ENCODE measurements at places on chromosomes 6 and 20. TPM values are rescaled to one million over a fixed set of nuclear protein-coding genes. Genes with fewer than 3 reads are reported as not detected.
A peak's percentile ranks its signal among the peaks of the same experiment; 100 is the strongest.

MEI4 gene
- not detected for total RNA-seq

PIM1 gene
- total RNA-seq: 361 TPM

PPP1R16B gene
- 128 TPM for total RNA-seq

TFAP2B gene
- total RNA-seq: not detected

SNX3 gene
- total RNA-seq: 68.8 TPM

RSPO4 gene
- total RNA-seq: not detected

RBPJL gene
- total RNA-seq: not detected

- DNase-seq: no peak
- H3K36me3 ChIP-seq: peaks cover 30% of the 10 kb centered on the region
- peaks cover 50% of the 10 kb centered on the region for H3K4me1 ChIP-seq
- no peak overlapping the region for H3K4me3 ChIP-seq
These were observed 19.6 kb downstream of the RRBP1 start for GRCh38 chr20:17662333-17663039.

- DNase-seq: no peak
- H3K4me3 ChIP-seq: no peak overlapping the region
- peaks cover 7% of the 10 kb centered on the region for H3K4me1 ChIP-seq
- H3K36me3 ChIP-seq: no peaks in the 10 kb centered on the region
These were observed 50.2 kb downstream of the TRAM2 start for GRCh38 chr6:52526634-52527033.

DNA sequence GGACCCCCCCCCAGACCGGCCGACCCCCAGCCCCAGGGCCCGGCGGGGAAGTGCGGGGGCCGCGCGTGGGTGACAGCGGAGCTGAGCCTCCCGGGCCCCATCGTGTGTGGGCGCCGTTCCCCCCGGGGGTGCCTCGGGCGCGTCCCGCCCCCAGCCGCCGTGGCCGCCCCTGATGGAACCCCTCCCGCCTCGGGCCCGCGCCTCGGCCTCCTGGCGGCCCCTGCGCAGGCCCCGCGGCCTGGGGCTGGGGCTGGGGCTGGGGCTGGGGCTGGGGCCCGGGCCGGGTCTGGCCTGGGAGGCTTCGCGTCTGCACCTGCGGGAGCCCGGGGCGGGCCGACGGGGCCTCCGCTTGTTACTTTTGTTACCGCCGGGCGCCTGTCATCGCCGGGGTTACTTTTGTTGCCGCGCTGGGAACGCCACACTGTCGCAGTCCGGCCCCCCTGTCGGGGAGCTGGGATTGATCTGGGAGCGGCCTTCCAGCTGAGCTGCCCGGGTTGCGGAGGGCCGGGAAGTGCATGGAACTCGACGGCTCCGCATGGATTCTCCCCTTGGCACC is 598 bp downstream of the OGFR start:
- DNase-seq: no peak
- no peaks in the 10 kb centered on the region for H3K27me3 ChIP-seq
- peak overlapping the region; percentile 65 for H3K27ac ChIP-seq
- peaks cover 28% of the 10 kb centered on the region for H3K4me1 ChIP-seq
- peak overlapping the region; percentile 82 for H3K4me3 ChIP-seq

GRCh38 chr6:33170176-33171015 is 21.9 kb downstream of the COL11A2 start:
- H3K4me3 ChIP-seq: no peak overlapping the region
- H3K27ac ChIP-seq: no peak overlapping the region
- H3K4me1 ChIP-seq: no peaks in the 10 kb centered on the region
- no peak for DNase-seq
- H3K27me3 ChIP-seq: no peaks in the 10 kb centered on the region

DNA sequence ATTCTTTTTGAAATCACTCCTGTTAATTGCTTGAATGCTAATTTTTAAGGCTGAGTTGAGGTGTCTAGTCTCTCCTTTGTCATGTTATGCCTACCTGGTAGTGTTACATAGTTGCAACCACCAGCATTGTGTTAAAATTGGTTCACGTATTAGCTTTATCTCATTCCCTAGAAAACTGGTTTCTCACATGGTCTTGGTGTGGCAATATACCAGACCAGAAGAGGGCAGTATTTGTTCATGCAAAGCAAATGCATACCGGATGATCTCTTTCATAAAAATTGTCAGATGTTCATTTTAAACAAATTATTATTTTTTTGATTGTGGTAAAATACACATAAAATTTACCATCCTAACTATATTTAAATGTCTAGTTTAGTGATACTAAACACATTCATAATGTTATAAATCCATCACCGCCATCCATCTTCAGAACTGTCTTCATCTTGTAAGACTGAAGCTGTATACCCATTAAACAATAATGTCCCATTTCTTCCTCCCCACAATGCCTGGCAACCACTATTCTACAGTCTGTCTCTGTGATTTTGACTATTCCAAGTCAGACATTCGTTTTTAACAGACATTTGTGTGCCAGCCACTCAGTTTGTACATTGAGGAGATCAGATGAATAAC is 92.8 kb downstream of the ATRN start:
- no peak overlapping the region for H3K4me3 ChIP-seq
- H3K36me3 ChIP-seq: peaks cover 2% of the 10 kb centered on the region
- H3K27me3 ChIP-seq: no peaks in the 10 kb centered on the region
- no peak for DNase-seq

DNA sequence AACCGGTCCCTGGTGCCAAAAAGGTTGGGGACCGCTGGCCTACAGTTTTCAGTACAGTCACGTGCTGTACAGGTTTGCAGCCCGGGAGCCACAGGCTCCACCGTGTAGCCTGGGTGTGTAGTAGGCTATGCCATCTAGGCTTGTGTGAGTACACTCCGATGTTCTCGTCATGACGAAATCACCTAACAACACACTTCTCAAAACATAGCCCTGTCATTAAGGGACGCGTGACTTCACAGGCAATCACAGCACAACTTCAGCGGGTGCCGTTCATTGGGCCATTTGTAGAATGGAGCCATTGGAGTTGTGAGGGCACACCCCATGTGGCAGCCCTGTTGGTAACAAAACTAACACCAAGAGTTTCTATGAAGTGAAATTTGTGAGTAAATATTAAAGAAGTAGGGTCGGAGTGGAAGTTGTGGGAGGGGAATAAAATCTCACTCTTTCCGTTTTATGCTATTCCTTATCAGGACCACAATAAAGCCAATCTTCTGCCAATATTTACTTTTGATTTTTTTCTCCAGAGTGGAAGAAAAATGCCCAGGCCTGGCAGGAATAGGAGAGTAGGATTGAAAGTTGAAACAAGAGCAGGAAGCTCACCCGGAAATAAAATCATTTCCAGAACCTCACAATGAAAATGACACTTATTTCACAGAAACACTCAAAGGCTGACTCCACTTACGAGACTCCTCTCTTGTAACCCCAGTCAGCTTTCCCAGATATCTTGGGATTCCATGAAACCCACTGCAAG is 63.7 kb upstream of the PTPN1 start:
- no peak overlapping the region for H3K27ac ChIP-seq
- no peak for DNase-seq
- H3K4me3 ChIP-seq: no peak overlapping the region
- H3K27me3 ChIP-seq: peaks cover 32% of the 10 kb centered on the region

GRCh38 chr6:75205776-75206575 is at the start of gene COL12A1:
Gene COL12A1, minus strand, starts transcription at chr6:75206053. Its CDS starts 3,261 bp downstream, at chr6:75202792.
- DNase-seq: no peak
- H3K4me1 ChIP-seq: peaks cover 49% of the 10 kb centered on the region
- peak within 1 kb of the TSS; percentile 31 for H3K4me3 ChIP-seq
- peaks cover 91% of the 10 kb centered on the region for H3K27me3 ChIP-seq

GRCh38 chr20:53013847-53014246 is 41.7 kb downstream of the TSHZ2 start:
- no peaks in the 10 kb centered on the region for H3K4me1 ChIP-seq
- H3K27ac ChIP-seq: no peak overlapping the region
- no peak for DNase-seq
- H3K4me3 ChIP-seq: no peak overlapping the region
- no peaks in the 10 kb centered on the region for H3K36me3 ChIP-seq

DNA sequence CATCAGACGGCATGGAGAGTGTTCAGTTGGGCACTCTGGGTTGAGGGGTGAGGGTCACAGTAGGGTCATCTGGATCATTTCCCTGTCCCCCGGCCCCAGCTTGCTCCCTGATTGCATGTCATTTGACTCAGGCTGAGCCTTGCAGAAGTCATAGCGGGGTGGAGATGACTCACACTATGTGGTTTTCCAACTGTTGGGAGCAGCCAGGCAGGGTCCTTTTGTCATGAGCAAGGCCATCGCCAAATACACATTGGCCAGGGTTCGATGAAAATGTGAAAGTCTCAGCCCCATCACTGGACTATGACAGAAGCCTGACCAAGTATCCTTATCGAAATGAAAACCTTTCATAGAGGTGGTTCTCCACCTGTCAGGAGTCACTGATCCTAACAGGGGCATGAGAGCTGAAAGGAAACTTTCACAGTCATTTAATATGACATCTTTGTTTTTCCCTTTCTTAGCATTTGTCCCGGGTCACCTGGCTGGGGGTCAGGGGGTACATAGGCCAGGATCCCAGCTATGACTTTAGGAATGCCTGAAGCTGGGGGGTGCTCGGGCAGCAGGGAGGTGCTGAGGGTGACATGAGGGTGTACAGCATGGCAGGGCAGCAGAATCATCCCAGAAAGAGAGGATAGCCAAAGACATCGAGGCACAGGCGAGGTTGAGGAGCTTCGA is 70.2 kb upstream of the CD93 start:
- peak; percentile 37 for DNase-seq
- peaks cover 15% of the 10 kb centered on the region for H3K27me3 ChIP-seq
- no peak overlapping the region for H3K27ac ChIP-seq
- no peaks in the 10 kb centered on the region for H3K36me3 ChIP-seq
- H3K4me3 ChIP-seq: no peak overlapping the region

- H3K27ac ChIP-seq: peak overlapping the region; percentile 84
- H3K4me1 ChIP-seq: peaks cover 90% of the 10 kb centered on the region
- DNase-seq: peak; percentile 72
- peak overlapping the region; percentile 37 for H3K4me3 ChIP-seq
- peaks cover 25% of the 10 kb centered on the region for H3K36me3 ChIP-seq
These were observed 60.5 kb downstream of the PREX1 start for GRCh38 chr20:48766961-48767960.

DNA sequence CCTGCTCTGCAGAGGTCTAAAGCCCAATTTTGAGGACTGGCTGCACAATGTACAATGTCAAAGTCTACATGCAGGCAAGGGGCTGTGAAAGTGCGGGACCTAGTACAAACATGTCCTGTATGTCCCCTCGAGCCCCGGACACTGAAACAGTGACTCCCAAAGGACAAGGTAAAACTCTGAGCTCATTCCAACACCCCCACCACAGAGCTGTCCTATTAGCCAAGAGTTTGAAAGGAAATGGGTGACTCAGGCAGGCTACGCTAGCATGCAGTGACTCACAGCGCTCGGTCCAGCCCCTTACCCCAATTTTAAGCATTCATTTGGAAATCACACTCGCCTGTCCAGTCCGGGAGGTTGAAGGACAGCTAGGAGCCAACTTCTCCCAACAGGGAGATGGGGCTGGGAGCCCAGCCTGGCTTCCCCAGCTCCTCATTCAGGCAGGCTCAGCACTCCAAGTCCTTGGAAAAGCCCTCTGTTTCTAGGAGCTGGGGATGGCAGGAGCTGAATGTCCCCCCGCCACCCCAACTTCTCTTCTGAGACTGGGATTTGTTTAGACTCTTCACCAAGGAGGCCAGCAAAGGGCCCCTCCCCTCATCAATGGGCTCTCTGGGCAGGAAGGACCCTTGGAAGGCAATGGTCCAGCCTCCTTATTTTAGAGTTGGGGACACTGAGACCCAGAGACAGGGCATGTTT is 3.9 kb downstream of the SDC4 start:
- H3K4me1 ChIP-seq: peaks cover 46% of the 10 kb centered on the region
- H3K27ac ChIP-seq: no peak overlapping the region
- H3K27me3 ChIP-seq: no peaks in the 10 kb centered on the region
- DNase-seq: no peak
- no peaks in the 10 kb centered on the region for H3K36me3 ChIP-seq
- no peak overlapping the region for H3K4me3 ChIP-seq

- no peak overlapping the region for H3K4me3 ChIP-seq
- H3K4me1 ChIP-seq: no peaks in the 10 kb centered on the region
- H3K27ac ChIP-seq: no peak overlapping the region
- H3K36me3 ChIP-seq: no peaks in the 10 kb centered on the region
- no peak for DNase-seq
These were observed 81.1 kb downstream of the BMP5 start for GRCh38 chr6:55794136-55794812.

DNA sequence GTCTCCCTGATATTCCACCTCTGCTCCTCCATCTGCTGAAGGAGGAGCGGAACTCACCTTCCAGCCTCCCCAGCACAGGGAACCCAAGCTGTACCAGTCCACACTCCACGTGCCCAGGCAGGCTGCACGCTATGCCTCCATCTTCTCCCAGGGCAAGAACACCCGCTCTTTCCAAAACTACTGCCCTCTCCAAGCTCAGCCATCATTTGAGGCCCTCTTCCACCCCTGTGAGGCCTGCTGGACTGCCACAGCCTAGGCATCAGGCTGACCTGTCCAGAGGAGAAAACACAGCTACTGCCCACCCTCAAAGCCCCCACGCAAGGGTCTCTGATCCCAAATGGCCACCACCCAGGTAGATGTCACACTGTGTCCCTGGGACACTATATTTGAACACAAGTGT is 99.9 kb downstream of the PRND start:
- H3K36me3 ChIP-seq: peaks cover 39% of the 10 kb centered on the region
- peaks cover 32% of the 10 kb centered on the region for H3K4me1 ChIP-seq
- H3K27ac ChIP-seq: peak overlapping the region; percentile 15
- no peak for DNase-seq
- H3K27me3 ChIP-seq: no peaks in the 10 kb centered on the region

- peaks cover 5% of the 10 kb centered on the region for H3K4me1 ChIP-seq
- H3K27me3 ChIP-seq: no peaks in the 10 kb centered on the region
- no peaks in the 10 kb centered on the region for H3K36me3 ChIP-seq
- peak; percentile 88 for DNase-seq
- H3K27ac ChIP-seq: peak overlapping the region; percentile 13
- H3K4me3 ChIP-seq: no peak overlapping the region
These were observed 32.9 kb upstream of the ERVFRD-1 start for GRCh38 chr6:11144393-11144851.

- H3K4me3 ChIP-seq: peak overlapping the region; percentile 52
- peaks cover 13% of the 10 kb centered on the region for H3K4me1 ChIP-seq
- H3K36me3 ChIP-seq: no peaks in the 10 kb centered on the region
- peaks cover 88% of the 10 kb centered on the region for H3K27me3 ChIP-seq
- no peak overlapping the region for H3K27ac ChIP-seq
These were observed 1.0 kb upstream of the VGLL2 start for GRCh38 chr6:117264369-117264691.

DNA sequence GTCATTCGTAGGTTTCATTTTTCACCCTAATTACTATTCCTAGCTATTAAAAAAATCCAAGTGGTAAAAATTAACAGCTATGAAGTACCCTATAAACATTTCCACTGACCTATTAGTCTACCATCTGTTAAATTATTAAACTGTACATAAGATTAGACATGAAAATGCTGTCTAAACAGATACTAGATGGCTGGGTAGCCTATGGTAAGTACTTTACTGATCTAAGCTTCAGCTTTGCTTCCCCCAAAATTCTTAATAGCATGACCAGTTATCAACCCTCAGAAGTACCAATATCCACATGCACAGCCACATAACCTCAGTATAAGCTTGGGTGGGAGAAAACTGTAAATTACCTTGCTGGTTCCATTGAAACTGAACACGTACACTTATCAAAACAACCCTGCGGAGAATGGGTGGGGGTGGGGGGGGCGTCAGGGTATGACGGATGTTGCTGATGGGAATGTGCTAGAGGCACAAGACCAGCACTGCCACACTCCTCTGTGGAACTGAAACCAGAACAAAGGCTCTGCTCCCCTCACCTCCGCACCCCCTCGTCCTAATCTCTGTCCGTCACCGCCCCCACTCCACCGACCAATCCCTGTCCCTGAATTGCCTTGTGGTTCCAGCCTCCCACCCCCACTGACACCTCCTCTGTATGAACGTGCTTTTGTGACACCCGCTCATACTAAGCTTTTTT is 45.3 kb downstream of the B4GALT5 start:
- peaks cover 64% of the 10 kb centered on the region for H3K4me1 ChIP-seq
- peak; percentile 91 for DNase-seq
- peak overlapping the region; percentile 61 for H3K4me3 ChIP-seq
- H3K36me3 ChIP-seq: peaks cover 14% of the 10 kb centered on the region
- peak overlapping the region; percentile 87 for H3K27ac ChIP-seq
